AG08395 (cell line): ENCODE measurements at places on chromosomes 3 and 15.

- DNase-seq, result no peak
Measured at GRCh38 chr15:85690561-85691231, 104.0 kb downstream of the KLHL25 start.

GRCh38 chr3:79405183-79405582, 362.6 kb downstream of the ROBO1 start:
- DNase-seq, result no peak

DNA sequence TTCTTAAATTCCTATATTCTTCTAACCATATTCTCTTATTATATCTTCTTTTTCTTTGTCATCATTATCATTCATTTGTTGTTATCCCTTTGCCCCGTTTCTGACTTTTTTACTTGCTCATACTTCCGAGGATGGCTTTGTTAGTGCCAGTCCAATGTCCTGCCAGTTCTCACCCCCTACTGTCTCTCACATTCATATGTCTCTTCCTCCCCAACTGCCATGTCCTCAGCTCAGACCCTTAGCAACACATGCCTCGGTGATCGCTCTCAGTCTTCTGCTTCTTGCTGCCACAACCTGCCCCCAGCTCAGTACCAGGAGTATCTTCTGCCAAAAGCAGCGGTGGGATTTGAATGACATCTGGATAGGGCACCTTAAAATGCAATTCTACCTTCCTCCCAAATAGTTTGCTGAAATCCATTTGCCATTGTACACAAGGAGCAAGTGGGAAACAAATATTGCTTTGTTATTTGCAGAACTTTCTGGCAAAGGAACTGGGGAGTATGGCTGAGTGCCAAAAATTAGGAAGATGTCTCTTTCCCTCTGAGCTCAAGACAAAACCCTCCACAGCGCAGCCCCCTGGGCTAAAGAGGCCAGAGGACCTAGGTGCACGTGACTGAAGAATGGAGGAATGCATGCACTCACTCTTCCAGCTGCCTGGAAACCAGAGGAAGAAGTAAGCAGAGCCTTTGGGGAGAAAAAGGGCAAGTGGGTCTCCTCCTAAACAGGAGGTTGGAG, 57.7 kb upstream of the CTNNB1 start:
- no peak for DNase-seq

- DNase-seq, result no peak
Measured at GRCh38 chr3:130661140-130661891, 85.3 kb downstream of the PIK3R4 start.

GRCh38 chr3:173584093-173584837, 186.7 kb downstream of the NLGN1 start:
- DNase-seq, result peak; percentile 42

- no peak for DNase-seq
Measured at GRCh38 chr3:32313723-32314473, 75.4 kb downstream of the CMTM8 start.

DNA sequence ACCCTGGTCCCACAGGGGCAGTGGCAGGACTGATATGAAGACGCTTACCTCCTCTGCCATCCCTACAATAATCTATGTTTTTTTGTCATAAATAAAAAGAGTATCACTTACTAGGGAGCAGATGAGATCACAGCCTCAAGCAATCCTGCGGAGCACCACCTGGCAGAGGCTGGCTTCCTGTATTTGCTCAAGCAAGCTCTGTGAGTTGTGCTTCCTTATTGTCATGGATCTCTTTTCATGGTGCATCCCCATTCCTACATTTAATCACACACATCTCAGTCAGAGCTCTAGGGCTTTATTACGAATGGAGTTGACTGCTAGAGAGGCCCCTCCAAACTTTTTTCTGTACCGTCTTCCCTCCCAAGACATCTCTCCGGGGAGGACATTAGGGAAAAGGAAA, 186.0 kb downstream of the UBE2E2 start:
- DNase-seq, result no peak

GRCh38 chr15:58649175-58649574, 100.3 kb downstream of the ADAM10 start:
- no peak for DNase-seq
